GOT3 (cell line): ENCODE measurements at places on chromosomes 1 and 21.

DNA sequence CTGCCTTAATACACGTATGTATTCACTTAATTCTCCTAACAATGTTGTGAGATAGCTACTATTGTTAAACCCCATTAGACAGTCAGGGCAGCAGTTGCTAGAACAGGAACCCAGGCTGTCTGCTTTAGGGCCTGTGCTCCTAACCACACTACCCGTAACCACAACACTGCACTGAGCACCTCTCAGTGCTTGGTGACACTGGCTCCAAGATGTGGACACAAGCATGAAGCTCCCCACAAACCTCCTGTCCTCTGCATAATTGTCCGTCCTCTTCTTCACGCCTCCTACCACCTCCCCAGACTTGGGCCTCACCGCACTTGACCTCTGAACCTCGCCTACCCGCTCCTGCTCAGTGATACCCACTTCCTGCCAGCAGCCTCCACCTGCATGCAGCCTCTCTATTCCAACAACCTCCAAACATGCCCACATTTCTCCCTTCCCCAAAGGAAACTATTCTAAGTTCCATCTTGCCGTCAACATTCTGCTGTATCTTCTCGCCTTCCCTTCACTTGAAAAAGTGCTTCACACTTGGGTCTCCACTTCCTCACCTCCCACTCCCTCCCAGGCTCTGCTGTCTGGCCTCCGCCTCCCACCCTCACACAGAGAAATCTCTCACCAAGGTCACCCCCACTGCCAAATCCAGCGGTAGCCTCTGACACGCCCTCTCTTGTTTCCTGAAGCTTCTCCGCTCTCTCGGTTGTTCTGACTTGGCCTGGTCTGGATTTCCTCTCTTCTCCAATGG, 14.6 kb upstream of the AHDC1 start:
- DNase-seq, result no peak

GRCh38 chr1:6360117-6360496, 33.5 kb downstream of the ACOT7 start:
- DNase-seq, result no peak

GRCh38 chr1:231315887-231316286, 21.8 kb downstream of the EXOC8 start:
- DNase-seq, result no peak

DNA sequence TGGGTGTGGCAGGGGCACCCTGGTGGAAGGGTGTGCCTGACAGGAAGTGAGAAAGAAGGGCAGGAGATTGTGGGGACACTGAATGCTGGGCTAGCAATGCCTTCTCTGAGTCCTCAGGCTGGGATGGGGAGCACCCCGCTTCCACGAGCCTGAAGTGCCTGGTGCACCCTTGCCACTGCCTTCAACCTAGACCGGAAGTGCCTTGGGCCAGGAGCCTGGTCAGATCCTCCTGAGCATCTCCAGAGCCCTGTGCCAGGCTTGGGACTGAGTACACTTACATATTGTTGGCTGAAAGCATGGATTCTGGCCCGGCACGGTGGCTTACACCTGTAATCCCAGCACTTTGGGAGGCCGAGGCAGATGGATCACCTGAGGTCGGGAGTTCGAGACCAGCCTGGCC, 205.8 kb upstream of the EDN2 start:
- no peak for DNase-seq

DNA sequence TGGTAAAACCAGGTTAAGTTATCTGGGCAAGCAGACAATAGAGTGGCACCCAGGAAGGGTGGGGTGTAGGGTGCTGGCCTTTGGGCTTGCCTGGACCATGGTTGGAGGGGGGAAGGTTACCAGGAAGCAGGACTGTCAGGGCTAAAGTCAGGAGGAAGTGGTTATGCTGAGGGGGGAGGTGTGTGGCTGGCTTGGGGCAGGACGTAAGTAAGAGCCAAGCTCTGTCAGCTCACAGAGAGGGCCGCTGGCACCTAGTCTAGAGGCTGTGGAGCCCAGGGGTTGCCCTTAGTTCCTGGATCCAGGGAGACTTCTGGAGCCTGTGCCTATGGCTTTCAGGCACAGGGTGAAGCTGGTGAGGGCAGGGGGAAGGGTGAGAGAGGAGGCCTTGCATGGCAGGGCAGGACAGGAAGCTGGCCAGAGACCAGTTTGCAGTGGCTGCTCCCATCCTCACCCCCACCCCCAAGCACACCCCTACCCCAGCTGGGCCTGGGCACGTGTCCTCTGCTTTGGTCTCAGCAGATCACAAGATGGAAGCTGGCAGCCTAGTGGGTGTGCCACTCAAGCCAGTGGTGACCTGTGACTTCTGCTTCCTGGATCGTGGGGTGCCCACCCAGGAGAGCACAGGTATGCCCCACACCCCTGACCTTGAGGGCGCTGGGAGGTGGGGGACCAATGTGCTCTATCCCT, 20.5 kb upstream of the SMYD3 start:
- DNase-seq, result no peak

DNA sequence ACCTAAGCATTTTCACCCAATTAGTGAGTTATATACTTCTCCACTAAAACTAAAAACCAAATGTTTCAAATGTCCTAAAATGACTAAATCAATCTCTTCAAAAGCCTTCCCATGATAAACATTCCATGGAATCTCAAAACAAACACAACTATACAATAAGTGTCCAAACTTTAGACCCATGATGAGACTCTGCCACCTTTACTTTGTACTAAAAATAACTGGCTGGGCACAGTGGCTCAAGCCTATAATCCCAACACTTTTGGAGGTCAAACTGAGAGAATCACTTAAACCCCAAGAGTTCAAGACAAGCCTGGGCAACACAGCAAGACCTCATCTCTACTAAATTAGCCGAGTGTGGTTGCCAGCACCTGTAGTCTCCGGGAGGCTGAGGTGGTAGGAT, 87.4 kb downstream of the EIF4G3 start:
- DNase-seq, result no peak

DNA sequence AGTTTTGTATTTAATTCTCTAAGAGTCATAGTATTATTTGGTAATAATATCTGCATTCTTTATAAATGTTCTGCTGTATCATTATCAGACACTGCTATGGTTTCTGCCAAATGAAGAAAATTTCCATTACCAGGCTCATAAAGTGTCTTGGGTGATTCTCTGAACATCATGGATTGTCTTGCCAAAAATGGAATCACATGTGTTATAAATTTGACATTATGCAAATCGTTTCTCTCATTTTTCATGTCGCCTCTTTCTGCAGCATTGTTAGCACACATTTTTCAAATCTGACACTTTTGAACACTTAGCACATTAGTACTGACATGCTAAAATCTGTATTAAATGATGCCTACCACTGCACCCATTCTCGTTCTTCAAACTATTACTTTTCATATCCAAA, 74.2 kb upstream of the NEK7 start:
- DNase-seq, result no peak

- no peak for DNase-seq
These were observed 202.6 kb upstream of the COA6 start for GRCh38 chr1:234170622-234171021.

DNA sequence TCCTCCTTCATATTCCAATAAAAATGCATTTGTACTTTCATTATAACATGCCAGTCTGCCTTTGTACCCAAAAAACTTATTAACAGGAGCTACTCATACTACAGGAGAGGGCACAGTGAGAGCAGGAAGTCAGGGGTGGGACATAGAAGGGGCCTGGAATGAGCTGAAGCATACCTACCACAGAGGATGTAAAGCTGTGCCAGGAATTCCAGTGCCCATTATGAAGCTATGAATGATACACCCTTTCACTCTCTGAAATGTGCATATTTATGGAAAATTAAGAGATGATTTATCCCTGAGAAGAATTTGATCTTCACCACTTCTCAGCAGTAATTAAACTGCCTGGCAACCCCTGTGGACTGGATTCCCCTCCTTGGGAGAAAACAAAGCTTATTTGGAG, 65.8 kb downstream of the ATP5PO start:
- no peak for DNase-seq

DNA sequence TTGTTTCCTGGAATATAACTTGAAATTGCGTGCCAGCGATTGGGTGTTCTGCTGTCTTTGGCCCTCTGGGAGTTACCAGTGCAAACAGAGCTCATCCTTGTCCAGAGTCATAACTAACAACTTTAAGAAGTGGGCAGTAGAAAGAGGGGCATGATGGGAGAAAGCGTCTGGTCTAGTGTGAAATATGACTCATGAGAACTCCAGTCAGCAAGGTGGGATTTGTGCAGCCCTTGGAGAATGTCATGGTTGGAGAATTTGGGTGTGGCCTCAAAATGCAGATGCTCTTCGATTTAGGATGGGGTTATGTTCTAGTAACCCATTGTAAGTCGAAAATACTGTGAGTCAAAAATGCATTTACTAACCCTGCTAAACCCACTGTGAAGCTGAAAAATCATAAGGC, 12.9 kb downstream of the ATP1B1 start:
- DNase-seq, result no peak

GRCh38 chr1:230965535-230965934, 13.1 kb downstream of the TTC13 start:
- no peak for DNase-seq

- no peak for DNase-seq
These were observed 1688.4 kb downstream of the PLA2G4A start for GRCh38 chr1:188517139-188517538.

DNA sequence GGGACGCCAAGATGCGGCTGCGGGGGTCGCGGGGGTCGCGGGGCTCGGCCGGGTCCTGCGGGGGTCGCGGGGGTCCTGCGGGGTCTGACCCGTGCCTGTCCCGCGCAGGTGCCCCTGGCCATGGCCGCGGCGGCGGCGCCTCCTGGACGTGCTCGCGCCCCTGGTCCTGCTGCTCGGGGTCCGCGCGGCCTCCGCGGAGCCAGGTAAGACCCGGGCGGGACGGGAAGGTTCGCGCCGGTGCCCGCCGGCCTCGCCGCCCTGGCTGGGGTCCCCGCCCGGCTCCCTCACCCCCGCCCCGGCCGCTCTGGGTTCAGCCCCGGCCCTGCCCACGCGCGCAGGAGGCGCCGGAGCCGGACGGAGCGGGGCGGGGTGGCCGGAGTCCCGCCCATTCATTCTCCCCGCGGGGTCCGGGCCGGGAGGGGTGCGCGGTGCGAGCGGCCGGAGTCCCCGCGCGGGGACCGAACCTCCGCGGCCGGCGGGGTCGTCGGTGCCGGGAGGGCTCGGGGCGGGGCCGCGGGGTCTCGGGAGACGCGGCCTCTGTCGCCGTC, 380 bp downstream of the COL18A1 start:
- no peak for DNase-seq

DNA sequence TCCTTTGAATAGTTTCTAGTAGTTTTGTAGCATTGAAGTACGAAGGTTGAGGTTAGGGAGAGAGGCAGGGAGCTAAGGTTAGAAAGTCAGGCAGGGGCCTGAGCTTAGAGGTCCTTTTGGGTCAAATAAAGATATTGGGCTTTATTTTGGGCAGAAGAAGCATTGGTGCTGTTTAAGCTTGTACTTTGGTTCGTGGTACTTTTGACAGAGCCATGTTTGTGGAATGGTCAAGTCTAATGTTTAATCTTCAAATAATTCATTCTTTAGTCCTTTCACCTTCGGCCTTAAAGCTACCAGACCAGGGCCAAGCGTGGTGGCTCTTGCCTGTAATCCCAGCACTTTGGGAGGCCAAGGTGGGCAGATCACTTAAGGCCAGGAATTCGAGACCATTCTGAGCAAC, 12.5 kb downstream of the FGGY start:
- no peak for DNase-seq

DNA sequence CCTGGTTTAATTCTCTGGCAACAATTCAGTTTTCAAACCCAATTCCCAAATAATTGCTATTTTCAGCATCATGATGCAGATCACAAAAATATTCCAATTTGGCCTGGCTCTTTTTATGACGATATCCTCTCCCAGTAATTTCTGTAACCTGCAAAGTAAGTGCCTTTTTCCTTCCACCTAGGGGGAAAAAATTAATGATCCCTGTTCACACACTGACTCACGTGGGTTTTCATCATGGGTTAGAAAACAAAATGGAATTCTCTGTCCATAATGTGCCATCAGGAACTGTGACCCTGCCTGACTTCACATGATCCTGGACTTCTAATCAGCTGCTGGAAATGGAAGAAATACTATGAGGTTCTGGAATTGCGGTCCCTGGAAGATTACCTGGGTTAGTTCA, 24.5 kb downstream of the AK2 start:
- no peak for DNase-seq

- DNase-seq, result no peak
These were observed 147.8 kb upstream of the PRMT6 start for GRCh38 chr1:106908689-106909088.

GRCh38 chr1:78651241-78651640, 1.6 kb downstream of the IFI44 start:
- no peak for DNase-seq

DNA sequence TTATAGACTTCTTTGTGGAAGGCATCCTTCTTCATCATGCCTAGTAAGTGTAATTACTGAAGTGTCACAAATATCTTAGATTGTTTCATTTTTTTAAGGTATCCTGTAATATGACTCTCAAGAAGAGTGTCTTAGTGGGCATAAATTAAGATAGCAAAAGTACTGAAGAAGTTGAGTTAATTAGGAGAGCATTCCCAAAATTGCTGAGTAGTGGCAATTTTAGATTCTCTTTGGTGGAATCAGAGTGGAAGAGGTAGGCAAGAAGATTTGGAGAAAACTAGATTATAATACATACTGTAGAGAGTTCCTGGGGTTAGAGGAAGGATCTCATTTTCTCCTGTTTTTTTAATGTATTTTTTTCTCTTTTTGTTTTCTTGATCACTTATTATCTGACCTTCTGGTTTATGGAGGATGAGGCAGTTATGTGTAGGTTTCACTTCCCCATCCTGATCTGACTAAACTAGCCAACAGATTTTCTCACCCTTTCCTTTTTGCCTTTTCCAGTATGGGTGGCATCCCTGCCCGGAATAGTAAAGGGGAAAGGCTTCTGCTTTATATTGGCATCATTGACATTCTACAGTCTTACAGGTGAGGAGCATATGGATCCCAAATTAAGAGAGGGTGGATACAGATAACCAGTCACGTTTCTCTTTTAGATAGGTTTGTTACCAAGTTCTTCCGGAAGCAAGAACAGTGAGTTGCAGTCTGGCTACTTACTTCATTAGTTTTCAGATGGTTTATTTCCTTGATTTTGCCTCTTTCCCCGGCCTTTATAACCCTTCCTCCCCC, 16.7 kb upstream of the PSMD4 start:
- DNase-seq, result no peak

DNA sequence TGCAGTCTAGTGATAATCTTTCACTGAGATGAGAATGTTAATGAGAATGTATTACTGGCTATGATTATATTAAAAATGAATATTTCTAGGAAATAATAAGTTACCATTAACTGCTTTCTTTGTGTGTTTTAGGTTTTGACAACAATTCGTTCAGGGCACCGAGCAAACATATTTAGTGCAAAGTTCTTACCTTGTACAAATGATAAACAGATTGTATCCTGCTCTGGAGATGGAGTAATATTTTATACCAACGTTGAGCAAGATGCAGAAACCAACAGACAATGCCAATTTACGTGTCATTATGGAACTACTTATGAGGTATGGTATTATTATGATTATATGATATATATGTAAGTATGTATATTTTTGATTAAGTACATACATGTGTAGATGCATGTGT, 37.8 kb upstream of the MPC2 start:
- DNase-seq, result no peak

- no peak for DNase-seq
These were observed 70.1 kb downstream of the ROR1 start for GRCh38 chr1:63843884-63844283.

- DNase-seq, result no peak
These were observed 1.3 kb downstream of the CDC42BPA start for GRCh38 chr1:227317011-227317451.

GRCh38 chr1:76832521-76832920, 34.8 kb upstream of the ST6GALNAC5 start:
- DNase-seq, result no peak

GRCh38 chr1:39573736-39574624, 2.6 kb downstream of the PABPC4 start:
- no peak for DNase-seq
